Pericardium fibroblast (primary cell): ENCODE measurements at places on chromosomes 3 and 15. TPM values are rescaled to one million over a fixed set of nuclear protein-coding genes. Genes with fewer than 3 reads are reported as not detected.

The CCDC39 gene
- total RNA-seq, result 0.23 TPM in 1 of 2 replicates, not detected in the other

The LNP1 gene
- 2.6 and 3.1 TPM in 2 replicates for total RNA-seq

The GOLGA8T gene
- total RNA-seq, result 0.12 TPM in 1 of 2 replicates, not detected in the other

The SLC22A13 gene
- total RNA-seq, result not detected in 2 replicates

The SRPRB gene
- total RNA-seq, result 34.5 and 52.6 TPM in 2 replicates

The LMAN1L gene
- total RNA-seq, result 0.23 TPM in 1 of 2 replicates, not detected in the other

The XCR1 gene
- not detected in 2 replicates for total RNA-seq

The CCR8 gene
- not detected in 2 replicates for total RNA-seq

The SUCNR1 gene
- not detected in 2 replicates for total RNA-seq

The TRAIP gene
- 1.2 and 1.5 TPM in 2 replicates for total RNA-seq

The ALPK3 gene
- total RNA-seq, result 0.12 and 0.51 TPM in 2 replicates

The LYZL4 gene
- total RNA-seq, result not detected in 2 replicates

The OGG1 gene
- total RNA-seq, result 32.2 and 37.9 TPM in 2 replicates

The SCAANT1 gene
- not detected in 2 replicates for total RNA-seq

The HGD gene
- 3.3 TPM in 1 of 2 replicates, not detected in the other for total RNA-seq

The RTP2 gene
- not detected in 2 replicates for total RNA-seq

The PSMD2 gene
- total RNA-seq, result 270 and 297 TPM in 2 replicates

The LIPH gene
- total RNA-seq, result under 0.01 and 1.5 TPM in 2 replicates

The BOC gene
- total RNA-seq, result 13.2 and 49.4 TPM in 2 replicates

The TRAK1 gene
- 15.7 and 27.9 TPM in 2 replicates for total RNA-seq

The RAB6B gene
- 0.09 and 0.82 TPM in 2 replicates for total RNA-seq

The RETNLB gene
- total RNA-seq, result not detected in 2 replicates

The NIT2 gene
- total RNA-seq, result 40.0 and 44.5 TPM in 2 replicates

The GOLGA8H gene
- not detected in 2 replicates for total RNA-seq

The SPESP1 gene
- 3.7 and 4.8 TPM in 2 replicates for total RNA-seq

The NANOGP8 gene
- not detected in 2 replicates for total RNA-seq
